ENCODE measurements at places on chromosomes 4 and X. TPM values are rescaled to one million over a fixed set of nuclear protein-coding genes. Genes with fewer than 3 reads are reported as not detected.

DNA sequence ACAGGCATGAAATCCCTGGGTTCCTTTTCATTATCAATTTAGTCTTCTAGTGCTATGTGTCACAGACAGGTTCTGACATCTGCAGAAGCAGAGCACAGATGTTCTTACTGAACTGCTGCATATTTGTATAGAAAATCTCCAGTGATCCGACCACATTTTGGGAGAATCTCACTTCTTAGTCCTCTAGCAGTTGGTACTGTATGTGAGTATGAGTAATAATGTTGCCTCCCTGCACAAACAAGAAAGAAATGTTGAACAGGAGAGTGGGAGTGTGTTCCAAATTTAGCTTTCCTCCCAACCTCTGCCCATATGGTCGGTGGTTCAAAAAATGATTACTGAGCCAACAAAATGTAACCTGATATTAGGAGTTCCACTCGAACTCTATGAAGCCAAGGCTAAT is 165.3 kb upstream of the GPC4 start:
- DNase-seq: no peak

DNA sequence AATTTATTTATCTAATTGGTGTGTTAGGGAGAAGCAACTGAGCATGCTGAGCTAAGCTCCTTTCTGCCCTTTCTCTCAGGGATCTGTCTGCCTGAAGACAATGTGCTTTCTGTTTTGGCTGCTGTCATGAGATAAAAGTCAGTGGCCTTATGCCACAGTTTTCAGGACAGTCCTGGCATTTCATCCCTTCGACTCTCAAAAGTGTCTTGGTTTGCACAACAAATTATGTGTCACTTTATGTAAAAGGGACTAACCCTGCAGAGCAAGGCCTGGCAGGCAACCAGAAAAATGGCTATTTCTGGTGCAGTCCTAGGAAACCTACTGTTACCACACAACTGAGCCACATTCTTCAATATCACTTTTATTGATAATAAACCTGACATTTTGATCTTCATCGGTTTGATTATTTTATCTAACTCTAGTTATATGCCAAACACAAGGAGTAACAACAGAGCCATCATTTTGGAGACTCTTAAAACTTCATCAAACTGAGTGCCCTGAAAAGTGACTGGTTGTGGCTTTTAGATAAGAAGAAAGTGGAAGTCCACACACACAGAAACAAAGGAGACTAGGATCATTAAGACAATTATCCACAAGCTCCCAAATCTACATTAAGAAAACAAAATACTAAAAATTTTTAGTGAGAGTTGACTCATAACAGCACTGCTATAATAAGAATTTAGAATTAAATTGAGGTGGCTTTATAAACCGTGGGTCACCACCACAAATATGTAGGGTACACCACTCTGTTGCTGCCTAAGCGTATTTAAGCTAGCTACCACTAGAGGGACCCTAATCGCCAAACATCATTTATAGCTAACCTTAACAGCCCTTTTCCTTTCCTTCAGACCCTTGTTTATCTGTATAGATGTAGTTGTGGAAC is 95.9 kb upstream of the PTPN13 start:
- no peak for DNase-seq

DNA sequence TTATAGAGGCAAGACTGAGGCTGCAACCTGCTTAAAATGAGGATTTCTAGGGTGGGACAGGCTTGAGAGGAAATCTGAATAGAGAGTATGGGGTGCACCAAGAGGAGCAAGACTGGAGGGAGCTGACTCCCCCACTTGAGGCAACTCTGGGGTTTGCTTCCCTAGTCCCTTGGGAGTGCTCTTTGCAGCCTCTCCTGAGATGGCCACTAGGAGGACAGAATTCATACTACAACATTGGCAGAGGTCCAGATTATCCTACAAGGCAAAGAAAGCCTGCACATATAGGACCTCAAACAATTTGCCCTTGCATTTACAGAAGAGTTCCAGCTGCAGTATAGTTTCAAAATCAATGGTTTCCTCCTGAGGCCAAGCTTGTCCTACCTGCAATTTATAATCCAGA is 830.9 kb downstream of the TECRL start:
- DNase-seq: no peak

DNA sequence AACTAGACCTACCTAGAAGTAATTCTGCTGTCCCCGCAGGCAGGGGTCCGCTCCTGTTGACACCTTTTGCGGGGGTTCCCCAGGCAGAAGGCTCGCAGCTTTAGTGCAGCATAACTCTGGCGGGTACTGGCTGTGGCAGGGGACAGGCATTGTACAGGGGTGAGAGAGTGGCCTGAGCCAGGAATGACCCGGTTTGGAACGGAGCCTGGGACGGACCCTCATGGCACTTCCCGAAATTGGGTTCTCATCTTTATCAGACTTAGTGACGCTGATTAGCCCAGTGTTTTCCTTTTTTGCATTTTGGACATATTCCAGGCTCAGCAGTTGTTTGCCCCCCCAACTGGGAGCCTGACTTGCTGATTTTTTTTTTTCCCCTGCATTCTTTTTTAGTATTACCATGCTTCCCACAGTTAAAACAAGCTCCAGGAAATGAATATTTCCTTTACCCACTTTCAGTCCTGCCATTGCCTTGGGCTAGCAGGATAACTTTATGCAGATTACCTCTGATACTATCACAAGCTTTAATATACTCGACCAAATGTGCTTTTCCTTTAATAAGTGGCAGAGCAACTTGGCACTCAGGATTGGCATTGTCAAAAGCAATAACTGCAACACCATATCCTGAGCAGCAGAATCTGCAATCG is 55.8 kb upstream of the WDR1 start:
- no peak for DNase-seq

DNA sequence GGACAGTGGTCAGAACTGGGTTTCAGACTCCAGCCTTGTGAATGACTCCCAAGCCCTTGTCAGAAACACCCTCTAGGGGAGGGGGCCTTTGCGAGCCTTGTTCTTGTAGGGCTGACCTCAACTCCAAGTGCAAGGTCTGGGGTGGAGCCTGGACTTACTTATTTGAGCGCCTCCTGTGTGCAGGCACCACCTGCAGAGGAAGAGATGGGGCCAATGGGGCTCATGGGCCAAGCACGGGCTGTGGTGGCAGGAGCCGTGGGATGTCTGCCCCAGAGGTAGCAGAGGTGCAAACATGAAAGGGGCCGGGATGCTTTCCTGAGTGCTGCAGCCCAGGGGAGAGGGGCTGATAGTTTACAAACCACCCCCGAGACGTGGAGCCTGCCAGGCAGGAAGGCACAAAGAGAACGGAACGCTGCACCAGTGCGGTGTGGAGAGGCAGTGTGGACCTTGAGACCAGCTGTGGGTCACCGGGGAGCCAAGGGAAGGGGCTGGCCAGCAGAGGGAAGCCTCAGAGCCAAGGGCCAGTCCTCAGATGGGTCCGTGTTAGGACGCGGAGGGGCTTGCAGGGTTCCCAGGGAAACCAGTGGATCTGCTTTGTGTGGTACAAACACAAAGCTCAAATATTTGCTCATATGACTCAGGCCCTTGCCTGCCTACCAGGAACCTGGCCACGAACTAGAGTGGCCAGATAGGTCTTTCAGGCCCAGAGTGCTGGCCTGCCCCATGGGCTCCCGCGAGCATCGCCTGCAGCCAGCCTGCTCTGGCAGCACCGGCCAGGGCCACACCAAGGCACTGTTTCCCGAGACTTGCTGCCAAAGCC is 8.7 kb upstream of the TADA2B start:
- no peak for DNase-seq

GRCh38 chr4:173379929-173380328 is 9.2 kb downstream of the SAP30 start:
- no peak for DNase-seq

DNA sequence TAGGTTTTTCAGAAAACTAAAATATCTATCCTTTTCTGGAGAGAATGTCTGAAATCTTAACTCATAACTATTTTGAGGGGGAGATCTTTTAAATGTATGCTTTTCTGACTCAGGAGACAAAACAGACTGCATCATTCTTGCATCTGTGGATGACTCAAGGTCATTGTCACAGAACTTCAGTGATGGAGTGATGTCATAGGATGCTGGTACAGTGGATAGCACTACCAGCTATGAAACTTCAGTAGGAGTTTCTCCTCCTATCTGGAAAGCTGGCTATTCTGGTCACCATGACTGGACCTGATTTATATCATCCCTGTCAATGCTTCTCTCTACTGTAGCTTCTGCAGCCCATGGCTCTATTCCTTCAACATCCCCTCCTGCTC is 50.3 kb downstream of the PARM1 start:
- no peak for DNase-seq

DNA sequence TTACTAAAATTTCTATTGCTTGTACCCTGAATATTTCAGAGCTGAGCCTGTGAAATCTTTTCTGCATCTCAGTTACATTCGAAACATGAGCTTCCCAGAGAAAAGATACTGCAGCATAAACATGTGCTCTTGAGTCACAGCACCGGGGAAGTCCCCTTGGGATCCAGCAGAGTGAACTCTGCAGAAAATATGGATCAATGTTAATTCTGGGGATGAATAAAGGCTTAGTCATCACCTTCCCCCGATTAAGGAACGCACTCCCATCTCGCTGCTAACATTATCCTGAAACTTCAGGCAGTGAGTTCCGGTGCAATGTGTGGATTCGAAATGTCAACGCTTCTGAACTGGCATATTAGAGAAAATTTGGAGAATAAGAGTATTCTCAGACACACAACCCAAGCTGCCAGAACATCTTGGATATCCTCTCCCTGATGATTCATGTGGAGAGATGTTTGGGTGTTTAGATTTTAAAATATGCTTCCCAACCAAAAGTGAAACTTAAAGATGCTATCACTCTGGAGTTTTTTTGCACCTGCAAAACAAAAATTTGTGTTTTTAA is 90.8 kb downstream of the IRF2 start:
- DNase-seq: peak; percentile 50

- DNase-seq: no peak
These were observed 169.2 kb downstream of the PARM1 start for GRCh38 chr4:75101906-75102786.

- no peak for DNase-seq
These were observed 4.3 kb upstream of the C4orf54 start for GRCh38 chr4:99661907-99662306.

DNA sequence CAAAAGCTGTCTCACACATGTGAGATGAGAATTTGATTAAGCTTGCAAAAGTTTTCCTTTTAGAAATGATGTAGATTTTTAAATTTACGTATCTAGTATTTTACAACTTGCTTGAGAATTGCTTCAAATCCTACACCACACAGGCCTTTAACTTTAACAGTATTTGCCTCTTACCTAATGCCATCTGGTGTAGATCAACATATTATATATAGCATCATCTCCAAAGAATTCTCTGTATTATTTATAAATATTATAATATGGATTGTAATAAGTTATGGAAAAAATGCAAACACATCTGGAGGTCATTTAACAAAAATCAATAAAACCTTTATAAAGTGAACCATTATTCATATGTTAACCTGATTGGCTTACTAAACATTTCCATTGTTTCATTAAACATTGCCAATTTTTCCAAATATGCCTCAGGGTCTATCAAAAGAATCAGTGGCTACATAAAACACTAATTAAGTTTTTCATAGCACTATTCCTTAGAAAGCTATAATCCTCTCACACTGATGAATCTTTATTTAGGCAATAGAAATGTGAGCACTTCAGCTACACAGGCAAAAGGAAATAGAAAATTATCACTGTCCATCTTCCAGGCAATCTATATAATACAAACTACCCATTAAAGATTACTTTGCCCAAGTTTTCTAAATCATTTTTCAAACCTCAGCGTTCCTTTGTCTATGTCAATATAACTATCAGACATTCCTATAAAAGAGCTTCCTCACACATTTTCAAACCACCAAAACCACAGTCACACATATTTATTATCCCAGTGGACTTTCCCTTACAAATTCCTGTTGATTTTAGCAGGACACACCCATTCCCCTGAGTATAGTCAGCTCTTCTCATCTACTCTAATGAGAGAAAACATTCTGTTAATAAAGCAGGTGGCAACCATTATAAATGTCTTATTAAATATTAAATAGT is 83.5 kb upstream of the INTU start:
- no peak for DNase-seq

DNA sequence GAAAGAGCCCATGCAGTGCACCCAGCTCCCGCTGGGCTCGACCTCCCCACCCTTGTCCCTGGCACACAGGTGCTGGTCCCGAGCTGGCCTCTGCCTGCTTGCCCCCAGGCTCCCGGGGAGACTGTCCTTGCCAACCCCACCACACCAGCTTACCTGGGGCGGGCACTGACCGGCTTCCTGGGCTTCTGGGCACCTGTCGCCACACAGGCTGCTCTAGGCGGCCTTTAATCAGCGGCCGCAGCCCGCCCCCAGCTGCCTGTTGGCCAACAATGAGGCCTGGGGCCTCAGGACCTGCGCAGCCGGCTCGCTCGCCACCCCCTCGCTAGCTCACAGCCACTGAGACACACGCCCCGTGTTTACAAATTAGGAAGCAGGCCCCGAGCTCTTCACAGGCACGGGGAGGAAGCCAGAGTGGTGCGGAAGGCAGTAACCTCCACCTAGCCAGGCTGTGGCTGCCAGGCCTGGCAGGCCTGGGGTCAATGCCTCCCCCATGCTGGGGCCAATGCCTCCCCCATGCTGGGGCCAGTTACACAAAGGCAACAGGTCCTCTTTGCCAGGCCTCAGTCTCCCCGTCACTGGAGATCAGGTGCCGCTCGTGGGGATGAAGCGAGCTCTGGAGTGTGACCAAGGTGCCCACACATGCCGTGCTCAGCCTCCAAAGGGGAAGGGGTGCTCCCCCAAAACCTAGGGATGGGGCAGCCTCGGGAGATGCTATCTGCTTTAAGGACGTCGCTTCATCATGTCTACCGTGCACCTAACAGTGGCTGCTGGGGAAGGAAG is at the start of gene TREX2:
TREX2 (minus strand) TSS at position 201 of the 780 bp plus-strand sequence. CDS start 626 bp downstream, outside the sequence.
- no peak for DNase-seq

DNA sequence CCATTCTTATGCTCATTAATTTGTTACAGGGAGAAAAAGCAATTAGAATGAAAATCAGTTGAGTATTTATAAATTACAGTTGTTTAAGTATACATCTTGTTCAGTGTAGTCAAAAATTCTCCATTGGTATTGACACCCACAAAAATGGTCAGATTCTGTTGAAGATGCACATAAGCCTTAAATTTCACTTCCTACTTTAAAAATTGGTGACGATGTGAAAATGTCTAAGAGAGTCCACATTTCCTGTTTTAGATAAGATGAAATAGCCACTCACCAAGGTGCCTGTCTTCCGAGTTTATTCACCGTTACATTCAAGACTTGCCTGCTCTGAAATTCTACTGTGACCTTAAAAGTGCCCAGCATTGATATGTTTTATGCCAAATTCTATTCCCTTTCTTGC is 93.6 kb downstream of the GPR143 start:
- no peak for DNase-seq

GRCh38 chr4:188295899-188296298 is 156.7 kb downstream of the TRIML1 start:
- no peak for DNase-seq

GRCh38 chr4:32748498-32748897 is 2028.3 kb downstream of the PCDH7 start:
- DNase-seq: no peak

Gene CYP4V2
- 9.7 TPM for total RNA-seq

Gene TLR2
- 9.8 TPM for total RNA-seq

Gene SLC16A2
- total RNA-seq: 26.1 TPM

Gene PCDH7
- total RNA-seq: 38.2 TPM

Gene CXCL1
- 2.6 TPM for total RNA-seq

Gene CD38
- total RNA-seq: 0.29 TPM

Gene SLC2A9
- total RNA-seq: 0.51 TPM
